Myocyte (in vitro differentiated cells): ENCODE measurements at places on chromosomes 12 and 14. TPM values are rescaled to one million over a fixed set of nuclear protein-coding genes. Genes with fewer than 3 reads are reported as not detected.
A peak's percentile ranks its signal among the peaks of the same experiment; 100 is the strongest.

- DNase-seq: peak; percentile 90
These were observed 7.6 kb upstream of the KRT80 start for GRCh38 chr12:52199294-52199919.

DNA sequence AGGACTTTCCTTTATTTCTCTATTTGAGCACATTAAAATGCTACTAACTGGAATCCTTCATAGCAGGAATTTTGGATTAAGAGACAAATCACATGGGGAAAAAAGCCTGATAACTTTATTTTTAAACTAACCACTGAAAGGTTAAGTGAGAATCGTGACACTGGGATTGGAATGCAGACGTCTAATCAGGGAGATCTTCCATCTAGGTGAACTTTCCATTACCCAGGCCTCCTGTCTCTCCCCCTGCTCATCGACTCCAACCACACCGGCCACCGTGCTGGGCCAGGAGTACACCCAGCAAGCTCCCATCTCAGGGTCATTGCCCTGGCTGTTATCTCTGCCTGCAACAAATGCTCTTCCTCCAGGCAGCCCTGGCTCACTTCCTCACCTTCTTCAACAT lies 19.0 kb downstream of the PTGER2 start:
- no peak for DNase-seq

- DNase-seq: no peak
These were observed 214.4 kb downstream of the BMP4 start for GRCh38 chr14:53742233-53742620.

DNA sequence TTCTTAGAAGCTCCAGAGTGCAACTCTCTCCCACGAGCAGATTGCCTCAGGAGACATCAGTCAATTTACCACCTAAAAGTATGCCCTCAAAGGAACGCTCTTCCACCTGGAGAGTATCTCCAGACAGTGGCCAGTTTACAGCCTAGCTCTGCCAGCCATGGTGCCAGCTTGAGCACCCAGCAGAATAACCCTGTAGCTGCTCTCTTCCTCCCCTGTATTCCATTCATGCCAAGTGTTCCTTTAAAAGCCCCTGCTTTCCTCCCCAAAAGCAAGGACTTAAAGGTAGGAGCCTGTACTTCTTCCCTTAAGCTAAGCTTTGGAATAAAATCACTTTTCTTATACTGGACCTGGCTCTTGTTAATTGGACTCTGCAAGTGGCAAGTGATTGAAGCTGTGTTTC lies 245.4 kb upstream of the TMEM132C start:
- DNase-seq: no peak

The LTBP2 gene
- 16.5 and 18.6 TPM in 2 replicates for total RNA-seq

The KIF5A gene
- total RNA-seq: not detected in 2 replicates
